ENCODE measurements at places on chromosomes 6 and 20.
A peak's percentile ranks its signal among the peaks of the same experiment; 100 is the strongest.

- DNase-seq, result no peak
These were observed 88.5 kb downstream of the POPDC3 start for GRCh38 chr6:105091140-105091829.

DNA sequence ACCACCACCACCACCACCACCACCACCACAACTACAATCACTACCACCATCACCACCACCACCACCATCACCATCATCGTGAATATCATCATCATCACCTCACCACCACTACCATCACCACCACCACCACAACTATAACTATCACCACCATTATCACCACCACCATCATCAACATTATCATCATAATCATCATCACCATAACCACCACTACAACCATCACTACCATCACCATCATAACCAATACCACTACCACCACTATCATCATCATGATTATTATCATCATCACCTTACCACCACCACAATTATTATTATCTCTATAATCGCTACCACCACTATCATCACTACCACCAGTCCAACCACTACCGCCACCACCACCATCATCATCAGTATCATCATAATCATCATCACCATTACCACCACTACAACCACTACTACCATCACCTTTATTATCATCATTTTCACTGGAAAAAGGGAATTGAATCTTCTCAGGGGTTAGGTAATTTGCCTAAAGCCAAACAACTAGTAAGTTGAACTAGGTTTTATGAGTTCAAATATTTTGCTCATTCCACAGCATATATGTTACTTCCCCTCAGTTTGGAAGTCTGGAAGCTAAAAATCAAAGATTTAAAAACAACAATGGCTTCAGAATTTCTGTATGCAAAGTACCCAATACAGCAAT lies 8.3 kb downstream of the RIPOR2 start:
- no peak for DNase-seq

GRCh38 chr6:52570291-52570700 lies 6.6 kb downstream of the TRAM2 start:
- DNase-seq, result no peak

GRCh38 chr6:42777126-42777822 lies 4.6 kb upstream of the BICRAL start:
- peak; percentile 29 for DNase-seq

- no peak for DNase-seq
These were observed 41.5 kb downstream of the CTCFL start for GRCh38 chr20:57483287-57484050.

- no peak for DNase-seq
These were observed 519.5 kb upstream of the PTCHD4 start for GRCh38 chr6:48630511-48630910.

GRCh38 chr6:131225127-131225526 lies 89.9 kb downstream of the AKAP7 start:
- DNase-seq, result no peak

DNA sequence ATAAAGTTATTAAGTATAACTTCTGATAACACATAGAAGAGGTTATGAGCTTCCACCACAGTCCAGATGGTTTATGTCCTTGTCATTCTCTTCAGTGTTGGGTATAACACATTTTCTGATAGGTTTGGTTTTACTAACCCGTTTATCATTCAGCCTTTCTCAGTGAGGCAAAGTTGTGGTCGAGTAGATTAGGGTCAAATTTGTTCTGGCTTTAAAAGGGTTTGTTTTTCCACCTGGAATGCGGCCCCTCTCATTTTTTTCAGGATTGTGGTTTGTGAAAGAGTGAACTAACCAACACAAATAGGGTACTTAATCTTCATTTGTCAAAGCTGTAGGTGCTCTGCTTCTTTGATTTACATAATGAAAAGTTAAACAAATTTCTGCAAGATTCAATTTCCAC lies 204.2 kb upstream of the ASCC3 start:
- no peak for DNase-seq

GRCh38 chr6:40409716-40410397 lies 177.3 kb downstream of the LRFN2 start:
- no peak for DNase-seq

- no peak for DNase-seq
These were observed 160.0 kb downstream of the PKHD1 start for GRCh38 chr6:51927450-51927849.

- DNase-seq, result no peak
These were observed 95.2 kb upstream of the CST7 start for GRCh38 chr20:24853916-24854315.

DNA sequence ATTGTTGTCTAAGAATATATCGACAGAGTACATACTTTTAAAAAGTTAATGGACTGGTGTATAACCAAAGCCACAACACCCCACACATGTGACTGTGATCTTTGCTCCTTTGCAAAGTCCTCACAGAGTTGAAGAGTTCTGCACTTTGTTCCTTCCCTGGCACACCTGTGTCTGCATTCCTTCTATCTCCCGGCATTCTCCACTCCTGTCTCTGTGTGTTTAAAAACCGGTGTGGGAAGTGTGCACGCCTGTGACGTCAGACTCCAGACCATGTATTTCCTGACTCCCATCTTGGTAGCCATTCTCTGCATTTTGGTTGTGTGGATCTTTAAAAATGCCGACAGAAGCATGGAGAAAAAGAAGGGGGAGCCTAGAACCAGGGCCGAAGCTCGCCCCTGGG lies at the start of gene IYD:
Gene IYD (plus strand): TSS at position 251 of the 400 bp plus-strand sequence. CDS start 20 bp downstream, at position 271.
- no peak for DNase-seq

GRCh38 chr6:24125980-24126379 lies at the start of gene NRSN1:
TSS of gene NRSN1 (plus strand) at chr6:24126215. CDS start at chr6:24134328, 8,113 bp downstream.
- peak; percentile 1 for DNase-seq

DNA sequence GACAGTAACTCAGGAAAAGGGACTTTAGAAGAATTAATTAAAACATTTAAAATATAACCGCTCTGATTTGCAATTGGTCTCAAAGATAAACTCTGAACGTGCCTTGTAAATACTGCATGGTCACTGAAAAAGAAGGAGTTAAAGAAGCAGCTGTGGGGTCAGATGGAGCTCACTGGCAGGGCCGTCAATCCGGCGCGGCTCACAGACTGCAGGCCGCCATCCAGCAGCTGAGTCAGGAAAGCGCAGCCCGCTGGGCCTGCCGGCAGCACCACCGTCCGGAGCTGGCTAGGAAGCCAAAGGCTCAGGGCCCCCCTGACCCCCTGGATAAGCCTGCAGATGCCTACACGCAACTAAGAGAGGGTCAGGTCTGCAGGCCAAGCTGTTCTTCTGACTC lies 54.2 kb upstream of the FRMD1 start:
- DNase-seq, result no peak

DNA sequence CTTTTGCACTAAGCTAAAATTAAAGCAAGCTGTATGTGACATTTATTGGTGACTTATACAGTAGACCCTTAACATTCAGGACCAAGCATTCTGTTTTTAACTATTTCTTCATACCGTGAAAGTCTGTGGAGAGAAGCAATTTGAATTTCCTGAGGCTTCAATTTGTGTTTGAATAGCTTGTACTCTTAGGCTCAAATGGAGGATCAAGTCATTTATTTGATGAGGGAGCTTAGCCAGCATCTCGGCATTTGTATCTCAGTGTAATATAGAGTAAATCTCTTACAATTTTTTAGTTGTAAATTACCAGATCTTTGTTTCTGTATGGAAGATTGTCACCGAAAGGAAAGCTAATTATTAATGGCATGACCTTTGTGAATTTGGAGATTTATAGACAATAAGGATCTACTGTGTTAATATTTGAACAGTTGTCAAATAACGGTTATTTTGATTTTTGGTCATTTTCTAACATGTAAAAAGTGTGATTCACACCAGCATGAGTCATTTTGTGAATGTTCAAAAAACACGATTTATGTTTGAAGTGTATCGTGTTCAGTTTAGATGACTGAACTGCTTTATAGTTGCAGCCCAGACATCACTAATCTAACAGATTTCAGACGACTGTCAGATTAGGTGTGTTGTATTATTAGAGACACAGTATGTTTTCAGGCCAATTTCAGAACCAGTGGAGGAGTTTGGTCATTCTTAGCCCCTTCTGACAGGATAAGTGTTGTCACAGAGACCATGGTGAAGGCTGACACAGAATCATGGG lies 332.9 kb downstream of the CDKAL1 start:
- no peak for DNase-seq

DNA sequence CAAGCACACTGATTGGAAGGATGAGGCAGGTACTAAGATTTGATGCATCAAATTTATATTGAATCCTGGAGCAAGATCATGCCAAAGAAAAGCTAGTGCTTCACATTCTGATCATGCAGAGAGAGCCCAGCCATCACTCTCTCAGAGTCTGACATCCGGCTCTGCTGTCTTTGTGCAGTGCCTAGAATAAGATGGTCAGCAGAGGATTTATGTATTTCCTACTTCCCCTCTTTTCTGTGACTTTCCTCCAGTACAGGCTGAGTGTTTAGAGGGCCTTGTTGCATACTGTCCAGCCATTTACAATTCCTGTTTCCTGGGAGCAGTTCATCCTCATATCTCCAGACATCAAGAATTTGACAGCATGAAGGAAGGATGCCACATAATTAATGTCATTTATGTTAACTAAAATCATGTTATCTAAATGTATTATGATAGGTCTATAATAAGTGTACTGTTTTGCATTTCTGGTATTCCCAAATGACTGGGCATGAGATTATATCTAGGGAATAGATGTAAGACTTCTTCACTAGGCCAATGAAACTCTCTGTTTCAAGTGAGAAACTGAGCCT lies 167.6 kb downstream of the EPM2A start:
- DNase-seq, result no peak

DNA sequence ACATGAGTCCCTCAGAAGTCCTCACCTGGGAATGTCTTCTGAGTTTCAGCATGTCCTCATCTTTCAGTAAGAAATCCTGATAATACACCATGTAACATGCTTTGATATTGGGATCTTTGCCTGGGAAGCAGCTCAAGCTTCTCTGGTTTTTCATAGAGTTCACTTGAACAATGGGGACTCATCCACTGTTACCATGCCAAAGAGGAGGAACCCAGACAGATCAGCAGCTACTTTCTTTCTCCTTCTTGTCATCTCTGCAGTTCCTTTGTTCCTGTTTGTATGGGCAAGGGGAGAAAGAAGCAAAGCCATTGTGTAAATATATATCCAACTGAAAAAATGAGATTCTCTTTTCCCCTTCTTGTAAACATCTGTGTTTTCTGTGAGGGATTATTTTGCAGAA lies 450.6 kb upstream of the HS3ST5 start:
- DNase-seq, result no peak

DNA sequence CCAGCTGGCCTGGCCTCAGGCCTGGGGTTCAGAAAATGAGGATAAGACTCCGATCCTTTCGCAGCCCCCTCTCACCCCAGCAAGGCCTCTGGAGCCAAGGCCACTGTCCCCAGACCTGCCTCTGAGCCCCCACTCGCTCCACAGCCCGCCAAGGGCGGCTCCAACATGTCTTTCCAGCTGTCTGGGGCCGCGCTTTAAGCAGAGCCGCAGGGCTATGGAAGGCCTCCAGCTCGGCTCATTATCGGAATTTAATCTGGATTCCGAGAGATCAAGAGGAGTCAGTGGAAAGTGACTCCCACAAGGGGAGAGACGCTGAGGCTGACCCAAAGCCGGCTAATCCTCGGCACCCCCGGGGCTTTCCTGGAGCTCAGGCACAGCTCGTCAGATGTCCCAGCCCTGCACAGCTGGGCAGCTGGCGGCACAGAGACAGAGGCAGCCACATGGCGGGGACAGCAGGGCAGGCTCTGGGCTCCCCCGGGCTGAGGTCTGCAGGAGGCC lies 41.8 kb downstream of the BMP7 start:
- DNase-seq, result no peak

DNA sequence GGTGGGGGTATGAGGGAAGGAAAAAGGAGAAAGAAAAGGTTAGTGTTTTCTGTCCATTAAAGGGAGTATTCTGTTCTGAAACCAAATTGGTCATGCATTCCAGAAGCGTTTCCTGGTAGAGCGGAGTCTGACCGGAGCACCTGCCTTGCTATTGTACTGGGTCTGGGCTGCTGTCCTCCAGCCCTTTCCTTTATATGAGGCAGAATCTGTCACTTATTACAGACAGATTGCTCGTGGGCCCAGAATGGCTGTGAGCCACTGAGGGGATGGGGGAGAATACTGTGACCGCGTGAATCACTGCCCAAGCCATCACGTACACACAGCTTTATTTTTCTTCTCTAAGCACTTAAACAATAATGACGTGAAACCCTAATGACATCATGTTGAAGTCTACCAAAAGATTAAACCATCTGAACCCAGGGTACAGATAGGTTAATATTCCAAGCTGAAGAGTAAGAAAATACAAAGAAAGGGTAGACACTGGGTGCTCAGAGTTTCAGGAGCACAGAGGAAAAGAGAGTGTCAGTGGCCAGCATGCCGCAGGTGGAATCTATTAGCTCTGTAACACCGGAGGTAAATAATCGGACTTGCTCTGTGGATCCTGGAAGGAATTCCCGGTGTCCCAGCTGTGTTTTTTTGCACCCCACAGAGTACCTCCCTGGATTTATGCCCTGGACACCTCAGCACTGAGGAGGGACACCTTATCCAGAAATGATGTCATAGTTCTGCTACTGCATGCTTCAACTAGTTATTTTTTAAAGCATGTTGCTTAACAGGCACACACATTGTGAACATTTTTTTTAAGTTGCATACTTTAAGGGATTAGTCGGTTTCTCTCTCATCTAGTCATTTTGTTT lies 573.3 kb downstream of the PKHD1 start:
- no peak for DNase-seq

DNA sequence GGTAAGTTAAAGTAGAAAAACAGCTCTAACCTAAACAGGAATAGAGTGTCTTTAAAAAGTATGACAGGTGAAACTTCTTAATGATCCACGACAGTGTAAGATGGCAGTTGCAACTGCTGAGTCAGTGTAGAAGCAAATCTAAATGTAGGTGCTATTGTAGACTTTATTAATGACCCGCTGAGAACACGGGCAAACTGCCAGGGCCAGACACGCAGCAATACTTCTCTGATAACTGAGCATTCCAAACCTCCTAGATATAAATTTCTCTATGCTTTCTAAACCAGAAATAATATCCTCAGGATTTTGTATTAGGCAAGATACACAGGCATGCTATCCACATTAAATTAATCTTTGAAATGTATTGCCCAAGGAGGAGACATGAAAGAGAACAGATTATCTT lies 1076.4 kb downstream of the HACE1 start:
- DNase-seq, result no peak

- DNase-seq, result no peak
These were observed 1.4 kb upstream of the KHDC1 start for GRCh38 chr6:73264446-73264845.

- no peak for DNase-seq
These were observed 43.9 kb downstream of the INSM1 start for GRCh38 chr20:20411836-20412235.

DNA sequence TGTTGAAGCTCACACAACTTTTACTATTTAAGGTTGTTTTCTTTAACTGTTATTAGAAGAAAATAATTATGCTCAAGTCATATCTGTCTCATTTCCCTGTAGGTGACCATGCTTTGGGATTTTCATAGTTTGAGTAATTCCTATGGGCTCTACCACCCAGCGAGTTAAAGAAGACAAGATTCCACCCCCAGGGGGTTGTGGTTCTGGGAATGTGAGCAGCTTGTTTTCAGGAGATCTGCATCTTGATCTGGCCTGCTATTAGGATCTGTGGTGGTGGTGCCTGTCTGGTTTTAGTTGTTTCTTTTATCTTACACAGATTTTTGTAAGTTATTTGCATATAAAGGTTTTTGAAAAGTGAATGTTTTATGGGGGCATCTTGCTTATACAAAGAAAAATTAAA lies 20.2 kb upstream of the REV3L start:
- no peak for DNase-seq
